Amygdala (tissue), 56 donors: ENCODE measurements at places on chromosomes 2 and 18.

DNA sequence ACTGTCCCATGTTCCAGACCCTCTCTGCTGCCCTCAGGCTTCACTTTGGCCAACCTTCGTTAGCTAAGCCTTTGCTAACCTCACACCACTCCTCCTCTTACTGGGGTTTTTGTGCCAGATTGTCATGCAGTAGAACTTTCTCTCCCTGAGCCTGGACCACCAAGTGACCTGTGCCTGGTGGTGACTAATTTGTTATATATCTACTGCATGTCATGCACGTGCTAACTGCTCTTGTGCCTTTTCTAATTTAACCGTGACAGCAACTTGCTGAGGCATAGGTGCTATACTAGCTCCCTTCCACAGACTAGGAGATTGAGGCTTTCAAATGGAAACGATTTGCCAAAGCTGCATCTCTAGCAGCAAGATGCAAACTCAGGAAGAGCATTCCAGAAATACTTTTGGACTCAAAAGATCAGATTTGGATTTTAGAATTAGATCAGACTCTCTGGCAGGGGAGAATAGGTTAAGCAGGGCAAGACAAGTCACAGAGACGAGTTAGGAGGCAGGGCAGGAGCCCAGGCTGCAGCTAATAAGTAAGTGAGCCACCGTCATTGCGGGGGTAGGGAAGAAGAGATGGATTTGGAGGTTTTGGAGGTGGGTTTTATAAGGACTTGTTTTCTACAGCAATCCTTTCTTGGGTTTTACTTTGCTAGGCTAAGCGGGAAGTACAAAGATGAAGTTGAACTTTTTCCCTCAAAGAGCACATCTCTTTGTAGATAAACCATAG lies 1.8 kb downstream of the PPP1R7 start:
- no peak for DNase-seq

DNA sequence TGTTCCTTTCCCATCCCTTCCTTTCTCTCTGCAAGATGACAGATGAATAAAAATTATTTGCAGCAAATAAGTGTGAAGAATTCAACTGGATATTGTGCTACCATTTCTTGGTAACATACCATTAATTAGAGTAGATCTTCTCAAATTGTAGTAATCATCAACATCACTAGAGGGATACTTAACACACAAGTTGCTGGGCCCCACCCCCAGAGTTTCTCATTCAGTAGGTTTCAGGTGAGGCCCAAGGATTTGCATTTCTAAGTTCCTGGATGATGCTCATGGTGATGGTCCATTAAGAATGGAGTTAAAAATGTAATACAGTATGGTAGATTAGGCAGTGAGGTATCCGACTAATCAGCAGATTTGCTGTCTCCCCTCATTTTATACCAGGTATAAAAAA lies 594.0 kb downstream of the ERBB4 start:
- DNase-seq, result no peak

DNA sequence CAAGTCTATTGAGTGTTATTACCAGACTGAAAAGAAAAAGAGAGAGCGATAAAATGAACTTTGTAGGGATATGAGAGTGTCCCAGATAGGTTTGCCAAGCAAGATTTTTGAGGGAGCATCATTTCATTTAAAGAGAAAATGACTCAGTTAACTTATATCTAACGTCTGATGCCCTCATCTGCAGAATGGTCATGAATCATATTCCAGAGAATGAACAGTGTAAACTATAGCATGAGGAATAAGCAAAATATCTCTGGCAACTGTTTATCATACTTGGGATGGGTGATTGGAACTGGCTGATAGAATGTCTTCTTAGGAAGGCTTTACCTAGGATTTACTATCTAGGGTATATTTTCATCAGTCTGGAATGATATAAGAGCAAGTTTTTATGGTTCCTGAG lies 289.4 kb downstream of the CMPK2 start:
- no peak for DNase-seq

DNA sequence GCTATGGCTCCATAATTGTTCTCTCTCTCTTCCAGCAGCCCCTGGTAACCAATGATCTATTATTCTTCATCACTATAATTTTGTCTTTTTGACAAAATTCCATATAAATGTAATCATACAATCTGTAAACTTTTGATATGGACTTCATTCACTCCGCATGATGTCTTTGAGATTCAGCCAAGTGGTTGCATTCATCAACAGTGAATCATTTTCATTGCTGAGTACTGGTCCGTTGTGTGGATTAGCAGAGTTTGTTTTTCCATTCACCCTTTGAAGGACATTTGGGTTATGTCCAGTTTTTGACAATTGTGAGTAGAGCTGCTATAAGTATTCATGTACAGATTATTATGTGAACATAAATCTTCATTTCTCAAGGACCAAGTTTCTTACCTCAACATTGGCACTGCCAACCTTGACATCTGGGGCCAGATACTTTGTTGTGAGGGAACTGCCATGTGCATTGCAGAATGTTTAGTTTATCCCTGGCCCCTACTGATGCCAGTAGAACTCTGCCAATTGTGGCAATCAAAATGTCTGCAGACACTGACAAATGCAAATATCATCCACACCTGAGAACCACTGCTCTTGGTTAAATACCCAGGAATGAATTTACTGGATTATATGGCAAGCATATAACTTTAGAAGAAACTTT lies 48.4 kb upstream of the BCL2L11 start:
- DNase-seq, result no peak

DNA sequence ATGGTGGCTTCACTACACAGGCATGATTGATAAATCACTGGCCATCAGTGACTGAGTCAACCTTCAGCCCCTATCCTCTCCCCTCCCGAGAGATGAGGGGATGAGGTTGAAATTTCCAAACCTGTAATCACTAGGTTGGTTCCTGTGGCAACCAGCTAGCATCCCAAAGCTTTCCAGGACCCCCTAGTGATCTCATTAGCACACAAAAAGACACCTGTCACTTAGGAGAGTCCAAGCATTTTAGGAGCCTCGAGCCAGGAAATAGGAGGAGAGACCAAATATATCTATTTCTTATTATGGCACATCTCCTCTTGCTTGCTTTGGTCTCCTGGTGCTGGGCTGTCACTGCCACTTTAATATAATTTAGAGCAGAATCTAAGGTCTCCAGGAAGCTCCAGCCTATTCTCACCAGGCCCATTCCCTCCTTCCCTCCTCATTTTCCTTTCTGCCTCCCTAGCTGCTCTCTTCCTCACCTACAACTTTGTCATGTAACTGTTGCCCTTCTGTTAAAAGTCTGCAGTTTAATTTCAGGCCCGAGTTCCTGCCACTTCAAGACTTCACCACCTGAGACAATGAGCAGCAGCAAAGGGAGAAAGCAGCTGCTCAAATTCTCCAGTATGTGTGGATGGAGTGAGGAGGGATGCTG lies 33.2 kb upstream of the NAB1 start:
- DNase-seq, result no peak

GRCh38 chr2:145086910-145087309 lies 567.0 kb upstream of the ZEB2 start:
- no peak for DNase-seq

GRCh38 chr2:108034843-108035242 lies 48.5 kb downstream of the SLC5A7 start:
- no peak for DNase-seq

GRCh38 chr18:46858290-46858689 lies 59.0 kb downstream of the PIAS2 start:
- DNase-seq, result no peak
